Sciatic nerve (tissue), 2 donors: ENCODE measurements at places on chromosomes 11 and 22.

DNA sequence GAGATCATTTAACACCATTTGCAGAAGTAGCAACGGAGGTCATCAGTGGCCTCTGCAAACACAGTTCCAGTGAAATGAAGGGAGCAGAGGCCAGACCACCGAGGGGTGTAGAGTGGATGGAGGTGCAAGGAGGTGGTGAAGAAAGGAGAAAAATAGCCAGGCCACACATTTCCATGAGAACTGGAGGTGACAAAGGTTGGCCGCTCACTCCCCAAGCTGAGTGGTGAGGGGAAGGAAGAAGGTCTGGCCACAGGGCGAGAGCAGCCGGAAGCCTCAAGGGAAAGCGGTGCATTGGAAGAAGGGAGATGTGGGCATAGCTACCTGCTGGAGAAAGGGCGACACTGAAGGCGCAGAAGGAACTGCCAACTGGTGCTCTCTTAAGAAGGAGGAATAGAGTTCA lies 20.1 kb upstream of the TMPRSS4 start:
- DNase-seq: peak; percentile 45

- peak; percentile 59 for DNase-seq
Measured at GRCh38 chr11:84384731-84385130, 1098.6 kb upstream of the CCDC90B start.

DNA sequence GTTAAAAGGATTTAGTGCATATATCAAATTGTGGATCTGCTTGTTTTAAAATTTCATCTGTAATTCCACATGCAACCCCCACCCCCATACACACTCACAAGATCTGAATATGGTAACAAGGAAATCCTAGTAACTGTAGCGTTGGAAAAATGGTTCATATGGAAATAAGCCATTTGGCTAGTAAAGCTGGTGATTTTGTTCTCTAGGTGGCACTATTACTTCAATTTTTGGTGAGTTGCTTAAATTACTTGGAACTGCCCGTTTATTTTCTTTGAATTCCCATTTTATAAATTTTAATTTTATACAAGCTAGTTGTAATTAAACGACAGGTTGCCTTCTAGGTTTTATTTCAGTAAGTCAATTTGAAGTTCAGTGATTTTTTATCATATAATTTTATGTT lies 5.3 kb downstream of the BDNF start:
- DNase-seq: no peak

DNA sequence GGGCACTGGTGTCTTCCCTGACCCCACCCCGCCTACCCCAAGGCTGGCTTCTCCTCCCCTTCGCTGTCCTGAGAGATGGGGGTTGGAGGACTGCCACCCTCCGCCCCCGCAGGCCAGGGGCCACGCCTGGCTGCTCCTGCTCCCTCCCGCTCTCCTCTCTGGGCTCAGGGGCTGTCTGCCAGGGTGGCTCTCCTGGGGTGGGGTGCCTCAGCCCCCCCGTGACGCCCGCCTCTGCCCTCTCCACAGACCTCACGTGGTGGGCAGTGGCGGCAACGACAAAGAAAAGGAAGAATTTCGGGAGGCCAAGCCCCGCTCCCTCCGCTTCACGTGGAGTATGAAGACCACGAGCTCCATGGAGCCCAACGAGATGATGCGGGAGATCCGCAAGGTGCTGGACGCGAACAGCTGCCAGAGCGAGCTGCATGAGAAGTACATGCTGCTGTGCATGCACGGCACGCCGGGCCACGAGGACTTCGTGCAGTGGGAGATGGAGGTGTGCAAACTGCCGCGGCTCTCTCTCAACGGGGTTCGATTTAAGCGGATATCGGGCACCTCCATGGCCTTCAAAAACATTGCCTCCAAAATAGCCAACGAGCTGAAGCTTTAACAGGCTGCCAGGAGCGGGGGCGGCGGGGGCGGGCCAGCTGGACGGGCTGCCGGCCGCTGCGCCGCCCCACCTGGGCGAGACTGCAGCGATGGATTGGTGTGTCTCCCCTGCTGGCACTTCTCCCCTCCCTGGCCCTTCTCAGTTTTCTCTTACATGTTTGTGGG lies 8.1 kb downstream of the RCOR2 start:
- peak; percentile 74 for DNase-seq
